Suppressor macrophage treated with lipopolysaccharide for 4 hours (primary cell): ENCODE measurements at places on chromosomes 4 and X.

GRCh38 chr4:53721263-53721662 is 130.0 kb upstream of the LNX1 start:
- no peak for DNase-seq

GRCh38 chr4:95155759-95156451 is 392.9 kb downstream of the UNC5C start:
- DNase-seq: peak; percentile 28

- no peak for DNase-seq
Measured at GRCh38 chrX:440636-441035, 53.9 kb upstream of the PPP2R3B start.

DNA sequence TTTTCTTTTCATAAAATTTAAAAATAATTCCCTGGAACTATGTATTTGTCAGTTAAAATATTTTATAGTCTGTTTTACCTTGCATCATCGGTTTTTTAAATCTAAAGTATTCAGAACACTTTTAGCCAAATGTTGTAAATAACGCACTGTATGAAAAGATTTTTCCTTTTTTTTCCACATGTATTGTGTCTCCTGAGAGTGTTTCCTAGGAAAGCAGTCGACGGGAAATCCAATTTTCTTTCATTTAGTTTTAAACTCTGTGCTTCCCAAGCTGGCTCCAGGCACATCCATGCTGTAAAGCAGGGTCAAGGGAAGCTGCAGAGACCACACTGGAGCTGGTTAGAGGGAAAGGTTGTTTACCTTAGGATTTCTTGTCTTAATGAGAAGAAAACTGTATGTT is 1724.3 kb upstream of the TENM3 start:
- DNase-seq: no peak

GRCh38 chrX:10450959-10451355 is 169.4 kb downstream of the MID1 start:
- DNase-seq: no peak

- no peak for DNase-seq
Measured at GRCh38 chr4:21780148-21780547, 168.4 kb downstream of the KCNIP4 start.

GRCh38 chr4:7461230-7461629 is 26.5 kb upstream of the PSAPL1 start:
- no peak for DNase-seq

DNA sequence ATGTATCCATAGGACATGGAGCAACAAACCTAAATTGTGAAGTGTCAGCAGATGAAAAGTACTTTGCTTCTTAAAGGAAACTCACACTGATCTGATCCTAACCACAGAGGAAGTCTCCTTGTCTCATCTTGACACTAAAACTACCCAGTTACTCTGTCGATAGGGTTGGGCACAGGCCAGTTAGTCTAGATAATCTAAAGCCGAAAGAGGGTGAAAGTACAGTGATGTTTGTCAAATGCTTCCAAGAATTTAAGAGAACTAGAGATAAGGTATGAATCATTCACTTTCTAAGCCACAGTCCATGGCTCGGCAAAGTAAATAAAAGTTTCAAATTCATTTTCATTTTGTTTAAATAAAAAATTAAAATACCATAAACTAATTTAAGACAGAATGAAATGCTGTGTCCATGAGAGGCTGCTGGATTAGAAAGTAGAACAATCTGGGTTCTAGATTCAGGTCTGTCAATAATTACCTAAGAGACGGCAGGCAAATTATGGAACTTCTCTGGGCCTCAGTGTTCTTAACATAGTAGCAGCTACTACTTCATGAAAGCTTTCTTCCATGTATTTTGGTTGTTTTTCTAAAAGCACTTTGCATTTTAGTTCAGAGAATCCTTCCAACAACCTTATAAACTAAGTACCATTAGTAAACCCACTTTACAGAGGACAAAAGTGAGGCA is 176.7 kb downstream of the LDB2 start:
- DNase-seq: no peak

- no peak for DNase-seq
Measured at GRCh38 chrX:129653181-129653970, 1.4 kb downstream of the APLN start.

GRCh38 chr4:95058991-95059390 is 301.2 kb downstream of the BMPR1B start:
- no peak for DNase-seq

- DNase-seq: no peak
Measured at GRCh38 chr4:20683766-20684165, 16.5 kb upstream of the PACRGL start.

DNA sequence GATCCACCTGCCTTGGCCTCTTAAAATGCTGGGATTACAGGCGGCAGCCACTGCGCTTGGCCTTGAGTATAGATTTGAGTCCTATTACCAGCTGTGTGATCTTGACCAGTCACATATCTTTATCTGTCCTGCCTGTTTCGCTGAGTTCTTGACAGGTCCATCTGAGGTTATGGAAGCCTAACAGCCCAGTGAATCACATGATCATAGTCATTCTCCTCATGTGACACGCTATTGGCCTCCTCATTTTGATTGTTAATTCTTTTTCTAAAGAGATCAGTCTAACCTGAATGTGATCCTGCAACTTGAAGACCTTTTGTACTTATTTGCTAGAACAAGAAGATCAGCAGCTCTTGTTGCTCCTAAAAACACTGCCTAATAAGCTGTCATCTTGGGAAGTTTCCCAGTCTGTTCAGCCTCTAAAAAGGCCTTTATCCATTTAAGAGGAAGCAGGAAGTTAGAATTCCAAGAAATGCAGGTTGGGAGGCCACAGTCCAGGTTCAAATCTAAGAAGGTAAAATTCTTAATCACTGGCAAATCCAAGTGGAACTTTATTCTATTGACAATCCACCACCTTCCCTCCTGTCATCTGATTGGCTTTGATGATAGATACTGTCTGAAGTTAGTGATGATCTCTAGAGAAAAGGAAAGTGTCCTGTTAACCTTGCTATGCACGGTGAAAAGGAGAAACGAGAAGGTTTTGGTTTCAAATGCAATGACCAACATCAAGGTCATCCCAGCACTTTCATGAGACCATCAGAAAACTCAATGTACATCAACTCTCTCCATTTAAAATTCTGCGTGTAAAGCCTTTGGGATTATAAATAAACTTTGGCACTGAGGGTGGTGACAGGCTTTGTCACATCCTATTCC is 86.9 kb downstream of the CHRNA9 start:
- no peak for DNase-seq

- DNase-seq: no peak
Measured at GRCh38 chr4:48910511-48910910, 3.9 kb upstream of the OCIAD2 start.

GRCh38 chr4:13263967-13264525 is 220.1 kb downstream of the RAB28 start:
- DNase-seq: no peak

DNA sequence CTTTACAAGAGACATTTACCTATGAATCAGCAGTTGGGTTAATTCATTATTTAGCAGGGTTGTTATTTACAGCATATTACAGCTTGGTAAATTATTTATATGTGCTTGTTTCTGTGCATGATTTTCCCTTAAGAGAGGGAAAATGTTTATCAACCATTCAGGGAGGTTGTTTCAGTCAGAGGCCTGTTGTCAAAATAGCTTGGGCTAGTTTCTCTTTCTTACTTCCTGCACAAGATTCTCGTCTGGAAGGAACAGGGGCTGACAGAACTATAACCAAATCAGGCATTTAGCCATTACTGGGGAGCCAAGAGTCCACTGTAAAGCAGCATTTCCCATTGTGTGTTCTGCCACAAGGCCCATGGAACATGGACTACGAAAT is 135.8 kb downstream of the HS6ST2 start:
- DNase-seq: no peak

GRCh38 chr4:6224735-6225134 is 24.4 kb upstream of the JAKMIP1 start:
- no peak for DNase-seq

DNA sequence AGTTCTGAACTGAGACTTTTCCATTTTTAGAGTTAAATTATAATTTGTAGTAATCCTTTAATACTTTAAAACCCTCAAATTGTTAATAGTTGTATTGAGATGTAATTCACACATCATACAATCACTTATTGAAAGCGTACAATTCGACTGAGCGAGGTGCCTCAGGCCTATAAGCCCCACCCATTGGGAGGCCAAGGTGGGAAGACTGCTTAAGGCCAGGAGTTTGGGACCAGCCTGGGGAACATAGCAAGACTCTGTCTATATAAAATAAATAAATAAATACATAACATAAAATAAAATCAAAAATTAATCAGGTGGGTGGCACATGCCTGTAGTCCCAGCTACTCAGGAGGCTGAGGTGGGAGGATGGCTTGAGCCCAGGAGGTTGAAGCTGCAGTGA is 70.3 kb downstream of the RWDD4 start:
- no peak for DNase-seq

DNA sequence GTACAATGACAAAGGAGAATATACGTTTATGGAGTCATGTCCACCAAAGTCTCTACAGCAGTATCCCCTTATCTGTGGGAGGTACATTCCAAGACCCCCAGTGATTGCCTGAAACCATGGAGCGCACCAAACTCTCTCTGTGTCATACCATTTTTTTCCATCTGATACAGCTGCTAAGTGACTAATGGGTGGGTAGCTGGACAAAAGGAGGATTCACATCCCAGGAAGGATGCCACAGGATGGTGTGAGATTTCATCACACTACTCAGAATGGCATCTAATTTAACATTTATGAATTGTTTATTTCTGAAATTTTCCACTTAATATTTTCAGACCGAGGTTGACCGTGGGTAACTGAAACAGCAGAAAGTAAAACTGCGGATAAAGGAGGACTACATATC is 49.8 kb upstream of the AGA start:
- DNase-seq: no peak

DNA sequence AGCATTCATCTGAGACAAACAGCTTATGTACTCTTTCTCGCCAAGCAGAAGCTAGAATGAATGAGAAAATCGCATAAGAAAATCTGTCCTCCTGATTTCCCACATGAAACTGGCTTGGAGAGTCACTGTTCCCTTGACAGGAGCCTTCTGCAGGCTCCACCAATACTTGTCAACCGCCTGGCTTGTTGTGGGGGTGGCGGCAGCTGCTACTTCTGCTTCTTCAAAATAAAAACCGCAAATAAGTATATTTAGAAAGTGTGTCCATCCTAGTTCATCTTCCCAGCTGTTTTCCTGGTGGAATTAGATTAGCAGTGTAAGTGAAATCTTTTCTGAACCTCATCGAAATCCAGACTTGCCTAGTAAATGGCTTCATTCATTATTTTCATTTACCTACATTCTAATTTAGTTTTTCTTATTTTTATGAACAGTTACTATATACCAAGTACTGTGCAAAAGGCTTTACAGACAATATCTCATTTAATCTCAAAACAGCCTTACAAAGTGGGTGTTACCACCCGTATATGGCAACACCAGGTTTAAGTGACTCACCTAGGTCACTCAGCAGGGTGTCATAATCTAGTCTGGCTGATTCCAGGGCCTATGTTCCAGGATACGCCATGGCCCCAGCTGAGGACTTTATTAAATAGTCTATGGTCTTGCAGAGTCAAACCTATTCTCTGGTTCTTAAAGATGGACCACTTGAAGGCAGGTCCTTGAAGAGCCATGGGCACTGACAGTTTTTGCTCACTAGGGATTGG is 104.6 kb upstream of the IGFBP7 start:
- peak; percentile 2 for DNase-seq

DNA sequence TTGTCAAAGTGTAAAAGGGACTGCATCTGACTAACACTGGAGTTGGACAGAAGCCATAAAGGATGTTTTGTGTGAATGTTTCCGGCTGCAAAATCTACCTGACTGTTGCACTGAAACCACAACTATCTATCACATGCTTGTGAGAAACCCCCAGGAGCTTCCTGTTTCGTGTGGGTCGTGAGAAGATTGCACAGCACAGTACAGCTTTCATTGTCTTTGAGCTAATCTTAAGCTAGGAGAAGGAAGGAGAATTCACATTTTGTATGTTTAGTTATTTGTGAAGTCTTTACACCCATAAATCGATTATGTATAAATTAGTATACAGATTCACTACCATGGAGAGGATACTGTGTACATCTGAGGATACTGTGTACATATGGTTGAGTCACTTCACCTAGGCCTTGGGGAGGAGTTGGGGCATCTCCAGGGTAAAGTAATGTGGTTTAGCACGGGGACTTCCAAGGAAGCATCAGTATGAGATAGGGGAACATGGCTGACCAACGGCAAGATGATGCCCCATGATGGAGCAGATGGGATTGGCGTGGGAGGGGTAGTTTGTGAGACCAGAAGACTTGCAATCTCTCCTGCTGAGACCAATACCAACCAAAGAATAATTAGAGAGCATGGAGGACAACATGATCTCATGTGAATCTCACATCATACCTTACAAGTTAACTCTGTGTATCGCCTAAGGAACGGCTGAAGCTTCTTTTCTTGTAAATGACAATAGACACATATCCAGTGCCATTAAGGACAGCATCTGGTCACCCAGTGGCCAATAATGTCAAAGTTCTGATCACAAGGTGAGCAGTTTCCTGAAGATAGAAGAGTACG is 43.1 kb upstream of the FAM9C start:
- DNase-seq: peak; percentile 83

DNA sequence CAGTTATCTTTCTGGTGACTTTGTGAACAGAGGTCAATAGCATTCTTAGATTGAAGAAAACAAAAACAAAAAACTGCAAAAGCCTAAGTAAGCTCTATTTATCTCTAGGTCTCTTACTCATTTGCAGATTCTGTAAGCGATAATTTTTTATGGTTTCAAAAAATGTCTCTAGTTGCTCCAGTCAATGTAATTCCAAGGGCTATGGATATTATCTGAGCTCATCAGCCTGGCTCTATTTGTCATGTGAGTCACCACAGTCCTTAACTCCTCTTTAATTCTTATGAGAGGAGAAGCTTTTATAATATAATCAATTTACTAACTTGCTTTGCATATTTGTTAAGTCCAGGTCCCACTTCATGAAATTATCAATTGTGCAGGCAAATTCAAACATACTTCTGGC is 79.1 kb downstream of the NPFFR2 start:
- DNase-seq: no peak

DNA sequence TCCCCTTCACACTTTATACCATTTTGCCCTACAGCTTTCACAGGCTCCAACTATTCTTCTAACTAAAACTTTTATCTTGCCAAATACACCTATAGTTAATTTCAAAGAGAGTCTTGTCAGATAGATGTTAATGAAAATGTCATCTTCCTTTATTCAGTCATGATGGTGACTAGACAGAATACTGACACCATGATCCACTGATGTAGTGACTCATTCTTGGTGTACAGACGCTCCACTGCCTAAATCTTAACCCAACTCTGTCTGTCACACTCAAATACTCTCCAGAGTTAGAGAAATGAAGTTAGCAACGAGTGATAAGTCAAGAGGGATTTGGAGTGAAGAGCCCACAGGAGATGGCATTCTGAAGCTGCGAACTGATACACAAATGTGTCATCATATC is 32.1 kb upstream of the HDAC8 start:
- DNase-seq: peak; percentile 4

GRCh38 chr4:147860960-147861359 is 129.1 kb downstream of the ARHGAP10 start:
- DNase-seq: no peak

GRCh38 chr4:56828784-56829535 is 7.5 kb upstream of the SPINK2 start:
- no peak for DNase-seq

- DNase-seq: peak; percentile 9
Measured at GRCh38 chr4:1337376-1337831, 9.6 kb upstream of the UVSSA start.

GRCh38 chr4:77872723-77873445 is 10.3 kb downstream of the MRPL1 start:
- DNase-seq: no peak

- DNase-seq: no peak
Measured at GRCh38 chrX:132875650-132876522, 82.5 kb downstream of the HS6ST2 start.
